ENCODE measurements at places on chromosomes 1 and 21. TPM values are rescaled to one million over a fixed set of nuclear protein-coding genes. Genes with fewer than 3 reads are reported as not detected.

The MNDA gene
- 0.39 TPM for total RNA-seq

The OR2L13 gene
- not detected for total RNA-seq

The CRYAA gene
- total RNA-seq: not detected

The PODN gene
- not detected for total RNA-seq

The STIL gene
- total RNA-seq: 19.1 TPM

The SLC35F3 gene
- total RNA-seq: 7.8 TPM

The RASAL2 gene
- 0.07 TPM for total RNA-seq

The DLGAP3 gene
- total RNA-seq: 0.59 TPM

The SPRR2A gene
- not detected for total RNA-seq

The EFNA1 gene
- total RNA-seq: 0.31 TPM

GRCh38 chr21:15682977-15683376, 46.8 kb upstream of the USP25 start:
- no peak for DNase-seq

- no peak for DNase-seq
Measured at GRCh38 chr1:165661703-165662102, 30.7 kb downstream of the MGST3 start.

DNA sequence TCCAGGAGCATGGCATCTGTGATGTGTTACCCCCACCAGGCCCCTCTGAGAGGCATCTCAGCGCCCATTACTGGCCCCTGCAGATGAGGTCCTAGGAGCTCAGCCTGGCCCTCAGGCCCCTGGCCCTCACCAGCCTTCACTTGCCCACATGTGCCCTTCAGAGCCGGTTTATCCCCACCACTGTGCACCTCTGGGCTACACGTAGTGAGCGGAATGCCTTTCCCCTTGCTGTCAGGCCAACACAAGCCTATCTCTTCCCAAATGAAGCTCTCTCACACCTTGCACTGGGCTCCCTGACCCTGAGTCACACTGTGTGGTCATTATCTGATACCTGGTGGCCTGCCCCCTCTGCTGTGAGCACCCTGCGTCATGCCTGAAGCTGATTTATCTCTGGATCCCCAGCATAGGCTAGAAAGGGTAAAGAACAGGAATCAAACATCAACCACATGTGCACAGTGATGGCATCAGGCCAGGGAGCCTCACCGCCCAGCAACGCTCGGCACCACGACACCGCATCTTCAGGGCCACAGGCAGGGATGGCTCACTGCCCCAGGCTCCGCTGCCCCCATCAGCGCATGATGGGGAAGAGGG, 49.1 kb downstream of the GLIS1 start:
- DNase-seq: no peak

DNA sequence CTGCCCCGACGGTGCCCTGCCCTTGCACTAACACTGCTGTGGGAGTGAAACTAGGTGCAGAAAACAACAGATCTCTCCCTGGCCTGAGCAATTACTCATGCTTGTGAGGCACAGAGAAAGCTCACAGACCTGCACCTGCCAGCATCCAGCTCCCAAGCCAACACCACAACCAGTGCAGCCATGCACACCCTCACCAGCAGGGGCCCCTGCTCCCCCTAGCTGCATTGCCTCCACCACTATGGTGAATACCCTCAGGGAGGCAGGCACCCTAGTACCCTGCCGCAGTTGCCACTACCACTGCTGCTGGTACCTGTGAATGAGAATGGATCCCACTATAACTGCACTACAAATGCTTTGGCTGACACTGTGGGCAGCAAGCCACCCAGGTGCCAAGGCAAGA, 7.1 kb upstream of the DIRAS3 start:
- no peak for DNase-seq

DNA sequence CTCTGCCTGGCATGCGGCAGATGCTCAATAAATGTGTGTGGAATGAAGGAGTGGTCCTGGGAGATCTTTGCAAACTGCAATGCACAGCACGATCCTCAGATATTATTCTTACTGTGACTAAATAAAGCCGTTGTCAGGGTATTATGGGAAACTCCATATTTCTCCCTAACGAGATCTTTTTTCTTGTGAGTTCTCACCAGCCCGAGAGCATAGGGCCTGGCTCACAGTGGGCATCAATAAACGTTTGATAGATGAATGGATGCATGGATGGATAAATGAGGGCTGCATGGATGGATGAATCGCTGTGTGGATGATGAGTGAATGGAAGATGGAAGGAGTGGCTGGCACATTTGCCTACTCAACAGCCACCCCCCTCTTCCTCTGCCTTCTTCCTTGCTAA, 69.6 kb downstream of the SDC3 start:
- DNase-seq: no peak

GRCh38 chr21:15219039-15219438, 154.2 kb upstream of the NRIP1 start:
- no peak for DNase-seq

GRCh38 chr1:65821386-65821785, 28.7 kb downstream of the PDE4B start:
- DNase-seq: no peak

DNA sequence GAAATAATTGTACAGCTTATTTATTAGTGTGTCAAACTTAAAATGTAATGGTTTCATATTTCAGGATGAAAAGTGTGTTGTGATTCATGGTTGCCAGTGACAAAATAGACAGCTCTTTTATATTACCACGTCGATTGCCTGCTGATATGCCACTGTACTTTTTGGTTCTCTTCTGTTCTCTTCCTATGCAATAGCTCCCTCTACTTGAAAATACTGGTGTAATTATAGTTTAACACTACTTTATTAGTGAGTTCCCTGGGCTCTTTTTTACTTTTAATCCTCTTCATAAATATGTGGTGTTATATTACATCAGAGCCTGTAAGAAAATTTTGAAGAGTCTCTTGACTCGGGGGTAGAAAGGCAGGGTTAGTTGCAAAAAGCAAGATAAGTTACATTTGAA, 111.3 kb downstream of the PATJ start:
- no peak for DNase-seq

- DNase-seq: no peak
Measured at GRCh38 chr1:106768501-106768900, 288.0 kb upstream of the PRMT6 start.

DNA sequence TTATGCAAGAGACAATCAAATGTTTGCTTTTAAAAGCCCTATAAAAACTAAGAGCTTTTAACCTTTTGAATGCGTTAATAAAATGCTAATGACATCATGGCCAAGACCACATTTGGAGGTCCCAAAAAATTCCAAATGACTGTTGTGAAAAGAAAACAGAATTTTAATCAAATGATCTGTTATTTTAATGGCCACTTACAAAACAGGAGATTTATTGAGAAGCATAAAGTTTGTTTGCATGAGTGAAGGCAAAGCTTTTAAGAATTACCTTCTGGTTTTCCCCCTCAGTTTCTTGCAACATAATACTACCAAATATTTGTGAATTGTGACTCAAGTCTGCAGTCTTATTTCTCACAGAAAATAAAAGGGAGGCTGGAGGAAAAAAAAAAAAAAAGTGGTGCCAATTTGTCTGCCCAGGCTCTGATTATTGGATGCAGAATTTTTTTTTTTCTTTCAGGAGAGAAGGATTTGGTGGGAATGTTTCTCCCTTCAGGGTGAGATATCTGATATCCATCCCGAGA, 60.7 kb downstream of the GORAB start:
- DNase-seq: no peak

DNA sequence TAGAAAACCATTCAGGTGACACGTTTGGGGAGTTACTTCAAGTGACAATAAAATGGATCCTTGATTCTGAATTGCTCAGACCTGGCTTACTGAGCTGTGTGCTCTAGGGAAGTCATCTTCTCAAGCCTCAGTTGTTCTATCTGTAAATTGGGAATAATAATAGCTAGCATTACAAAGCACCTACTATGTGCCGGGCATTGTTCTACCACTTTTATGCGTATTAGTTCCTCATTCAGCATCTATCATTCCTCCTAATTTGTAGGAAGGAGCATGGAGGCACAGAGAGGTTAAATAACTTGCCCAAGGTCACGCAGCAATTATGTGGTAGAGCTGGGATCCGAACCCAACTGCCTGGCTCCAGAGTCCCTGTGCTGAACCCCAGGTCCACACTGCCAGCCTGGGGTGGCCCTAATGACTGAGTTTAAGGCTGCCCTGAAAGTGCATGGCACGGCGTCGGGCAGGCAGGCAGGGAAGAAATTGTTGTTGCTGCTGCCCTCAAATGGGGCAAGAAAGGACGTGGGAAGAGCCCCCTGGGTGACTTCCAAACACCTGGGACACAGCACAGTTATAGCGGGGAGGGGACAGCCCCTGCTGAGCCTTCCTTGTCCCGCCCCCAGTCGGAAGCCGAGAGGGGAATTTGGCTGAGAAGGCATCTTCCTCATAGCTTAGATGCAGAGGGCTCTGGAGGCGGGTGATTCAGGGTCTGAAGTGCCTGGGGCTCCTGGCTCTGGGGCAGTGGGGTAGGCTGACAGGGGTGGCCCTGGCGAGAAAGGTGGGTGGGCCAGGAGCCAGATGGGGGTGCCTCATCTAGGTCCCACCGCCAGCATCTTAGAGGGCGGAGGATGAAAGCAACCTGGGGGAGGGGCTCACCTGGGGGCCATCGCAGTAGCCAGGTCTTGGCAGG, 86.5 kb upstream of the IFFO2 start:
- no peak for DNase-seq

- no peak for DNase-seq
Measured at GRCh38 chr1:30111431-30111830, 612.0 kb downstream of the MATN1 start.

DNA sequence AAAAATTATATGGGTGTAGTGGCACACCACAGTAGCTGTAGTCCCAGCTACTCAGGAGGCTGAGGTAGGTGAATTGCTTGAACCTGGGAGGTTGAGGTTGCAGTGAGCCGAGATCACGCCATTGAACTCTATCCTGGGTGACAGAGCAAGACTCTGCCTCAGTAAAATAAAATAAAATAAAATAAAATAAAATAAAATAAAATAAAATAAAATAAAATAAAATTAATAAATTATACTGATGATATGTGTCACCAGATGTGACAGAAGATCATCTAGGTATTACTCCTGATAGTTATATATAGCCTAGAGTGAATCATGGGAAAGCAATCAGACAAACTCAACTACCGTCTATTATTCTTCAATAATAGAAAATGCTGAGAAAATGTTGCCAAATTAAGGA, 972.5 kb downstream of the MRPL39 start:
- DNase-seq: no peak

- DNase-seq: no peak
Measured at GRCh38 chr1:52240592-52241210, 98.8 kb downstream of the ZFYVE9 start.

GRCh38 chr1:21239221-21239620, 51.0 kb downstream of the ECE1 start:
- no peak for DNase-seq

DNA sequence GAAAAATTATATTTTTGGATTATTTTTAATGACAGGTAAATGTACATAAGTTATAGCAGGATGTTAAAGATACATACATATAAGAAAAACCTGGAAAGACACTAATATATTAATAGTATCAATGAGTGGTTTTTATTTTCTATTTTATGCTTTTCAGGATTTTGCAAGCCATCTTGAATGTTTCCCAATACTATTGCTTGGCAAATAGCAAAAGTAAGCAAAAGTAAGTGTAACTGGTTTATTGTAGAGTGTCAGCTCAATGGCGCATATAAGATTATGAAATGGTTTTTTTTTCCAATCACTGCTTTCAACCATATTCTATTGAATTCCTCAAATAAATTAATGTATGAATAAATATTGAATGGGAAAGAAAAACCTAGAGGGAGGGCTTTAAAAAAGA, 36.4 kb downstream of the ZNF684 start:
- no peak for DNase-seq

DNA sequence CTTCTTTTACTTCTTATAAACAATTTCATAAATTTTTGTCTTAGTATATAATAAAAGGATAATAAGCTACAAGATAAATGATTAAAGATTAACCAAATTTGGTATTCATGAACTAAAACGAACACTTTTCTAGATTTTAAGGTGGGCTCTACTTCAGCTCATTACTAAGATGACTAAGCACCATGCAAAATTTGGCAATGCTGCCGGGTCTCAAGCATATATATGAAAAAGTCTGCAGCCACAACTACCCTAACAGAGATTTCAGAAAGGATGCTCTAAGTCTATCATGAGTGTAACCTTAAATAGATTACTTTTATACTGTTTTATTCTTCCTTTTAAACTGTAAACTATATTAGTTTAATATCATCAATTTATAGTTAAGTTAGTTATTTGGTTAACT, 47.8 kb downstream of the BRWD1 start:
- no peak for DNase-seq

- DNase-seq: no peak
Measured at GRCh38 chr1:81197591-81197990, 603.1 kb upstream of the ADGRL2 start.

DNA sequence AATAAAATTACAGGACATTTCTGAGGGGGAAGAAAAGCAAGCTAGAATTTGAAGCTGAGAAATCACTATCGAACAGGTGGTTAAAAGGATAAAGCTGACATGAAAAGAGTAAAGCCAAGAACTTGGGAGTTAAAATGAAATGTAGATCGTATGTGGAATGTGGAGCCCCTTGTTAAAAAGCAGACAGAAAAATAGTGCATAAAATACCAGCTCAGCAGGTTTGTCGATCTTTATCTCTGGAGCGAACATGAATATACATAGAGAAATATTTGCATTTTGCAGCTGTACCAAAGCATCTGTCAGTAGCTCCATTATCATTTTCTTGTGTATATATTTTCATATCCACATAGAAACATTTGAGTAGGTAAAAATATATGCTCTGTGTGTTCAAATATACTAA, 73.6 kb upstream of the CDC42BPA start:
- no peak for DNase-seq

GRCh38 chr1:224203243-224204016, 20.4 kb downstream of the DEGS1 start:
- DNase-seq: no peak

All from CD8-positive, alpha-beta memory T cell (primary cell).